ENCODE measurements at places on chromosomes 16 and 17.
A peak's percentile ranks its signal among the peaks of the same experiment; 100 is the strongest.

GRCh38 chr17:82118815-82119380 lies 20.9 kb upstream of the FASN start:
- DNase-seq: no peak

DNA sequence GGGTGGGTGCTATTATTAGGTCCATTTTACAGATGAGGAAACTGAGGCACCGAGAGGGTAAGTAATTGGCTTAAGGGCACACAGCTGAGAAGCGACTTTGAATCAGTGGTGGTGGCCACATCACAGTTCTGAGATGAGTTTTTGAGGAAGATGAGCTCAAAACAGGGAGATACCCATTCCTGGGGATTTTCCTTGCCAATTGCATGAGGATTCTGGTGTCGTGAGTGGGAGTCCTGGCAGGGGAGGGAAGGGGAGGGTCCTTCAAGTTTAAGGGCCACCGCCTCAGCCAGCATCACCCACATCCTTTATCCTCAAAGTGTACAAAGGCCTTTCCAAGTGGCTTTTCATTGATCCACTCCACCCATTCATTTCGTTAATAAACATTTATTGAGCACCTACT lies 45.3 kb downstream of the IL21R start:
- no peak for DNase-seq

DNA sequence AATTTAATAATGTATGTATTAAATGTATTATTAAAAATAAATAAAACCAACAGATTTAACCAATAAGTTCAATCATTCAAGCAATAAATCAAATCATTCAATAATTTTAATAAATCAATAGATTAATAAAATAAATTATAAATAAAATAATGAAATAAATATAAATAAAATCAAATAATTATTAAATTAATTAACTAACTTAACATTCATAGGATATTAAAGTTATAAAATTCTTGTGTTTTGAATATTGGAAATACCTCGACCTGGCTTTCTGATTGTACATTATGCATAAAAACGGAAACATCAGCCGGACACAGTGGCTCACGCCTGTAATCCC lies 182.2 kb downstream of the BANP start:
- DNase-seq: no peak

DNA sequence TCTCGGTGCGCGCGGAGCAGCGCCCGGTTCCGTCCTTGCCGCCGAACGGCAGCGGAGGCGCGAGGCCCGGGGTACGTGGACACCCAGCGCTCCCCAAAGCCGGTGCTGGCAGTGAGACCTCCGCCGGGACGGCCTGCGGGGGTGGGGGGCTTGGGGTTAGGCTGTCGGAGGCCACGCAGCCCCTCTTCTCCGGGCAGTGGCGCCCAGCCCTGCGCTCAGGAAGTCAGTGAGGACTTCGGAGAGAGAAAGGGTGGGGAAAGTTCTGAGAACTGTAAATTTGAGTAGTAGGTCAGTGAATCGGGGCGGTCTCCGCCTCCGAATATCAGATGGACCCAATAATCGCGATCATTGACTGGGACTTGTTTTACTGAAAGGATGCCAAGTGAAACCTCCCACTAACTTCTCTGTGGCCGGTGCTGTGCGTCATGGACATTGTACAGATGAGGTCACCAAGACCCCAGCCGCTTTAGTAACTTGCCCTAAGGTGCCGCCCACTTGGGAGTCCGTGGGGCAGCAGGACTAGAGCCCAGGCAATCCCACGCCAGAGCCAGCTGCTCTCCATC lies 468 bp downstream of the IL4R start:
- DNase-seq: peak; percentile 87
